ENCODE measurements at places on chromosomes 1 and 21.

DNA sequence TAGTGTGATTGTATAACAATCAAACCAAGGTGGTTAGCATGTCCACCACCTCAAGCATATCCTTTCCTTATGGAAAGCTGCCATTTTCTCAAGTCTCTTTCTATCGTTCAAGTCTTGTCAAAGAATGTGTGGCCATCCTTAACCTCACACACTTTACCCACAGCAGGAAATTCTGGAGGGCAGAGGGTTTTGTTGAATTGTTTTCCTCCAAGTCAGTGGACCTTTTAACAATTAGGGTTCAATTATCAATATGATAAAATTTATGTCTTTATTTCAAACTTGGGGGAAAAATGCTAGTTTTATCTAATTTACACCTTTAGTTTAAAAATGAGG lies 14.2 kb upstream of the PTPRC start:
- no peak for DNase-seq

- no peak for DNase-seq
Observed at GRCh38 chr1:200561856-200562214, 58.7 kb downstream of the KIF14 start.

- DNase-seq, result no peak
Observed at GRCh38 chr1:202567738-202568137, 142.5 kb downstream of the SYT2 start.

DNA sequence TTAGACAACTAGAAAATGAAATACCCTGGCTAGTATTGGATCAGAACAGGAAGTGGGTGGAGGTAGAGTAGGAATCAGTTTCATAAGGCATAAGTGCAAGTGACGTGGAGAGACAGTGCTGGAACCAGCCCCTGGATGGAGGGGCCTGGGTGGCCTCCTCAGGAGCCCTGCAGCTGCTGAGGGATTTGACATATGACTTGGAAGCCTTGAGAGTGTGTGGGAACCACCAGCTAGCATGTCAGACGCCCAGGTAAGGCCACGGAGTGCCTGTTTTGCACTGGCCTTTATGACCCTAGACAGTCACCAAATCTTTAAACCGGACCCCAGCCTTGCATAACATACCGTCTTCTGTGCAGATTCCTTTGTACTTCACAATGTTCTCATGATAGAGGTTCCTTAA lies 94.4 kb downstream of the RAVER2 start:
- no peak for DNase-seq

DNA sequence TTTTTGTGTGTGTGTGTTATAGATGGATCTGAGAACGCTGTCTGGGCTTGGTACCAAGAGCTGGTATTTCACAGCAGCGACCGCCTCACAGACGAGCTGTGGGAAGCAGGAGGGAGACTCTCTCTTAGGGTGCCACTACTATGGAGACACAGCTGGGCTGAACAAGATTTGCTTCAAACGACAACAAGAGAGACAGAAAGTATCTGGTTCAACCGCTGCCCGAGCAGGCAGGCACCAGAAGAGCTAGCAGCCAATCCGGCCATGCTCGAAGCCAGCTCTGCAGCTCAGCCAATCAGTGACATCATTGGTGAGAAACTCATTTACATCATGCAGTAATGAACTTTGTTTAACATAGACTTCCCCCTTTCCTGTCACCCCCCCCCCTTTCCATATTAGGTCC lies 341.3 kb downstream of the USP25 start:
- DNase-seq, result no peak

GRCh38 chr1:64320007-64320406 lies 116.6 kb downstream of the UBE2U start:
- no peak for DNase-seq

GRCh38 chr1:154157520-154158306 lies 2.8 kb upstream of the NUP210L start:
- peak; percentile 72 for DNase-seq

GRCh38 chr1:227428803-227429202 lies 110.5 kb upstream of the CDC42BPA start:
- no peak for DNase-seq

- no peak for DNase-seq
Observed at GRCh38 chr1:66557157-66557556, 23.2 kb downstream of the SGIP1 start.

DNA sequence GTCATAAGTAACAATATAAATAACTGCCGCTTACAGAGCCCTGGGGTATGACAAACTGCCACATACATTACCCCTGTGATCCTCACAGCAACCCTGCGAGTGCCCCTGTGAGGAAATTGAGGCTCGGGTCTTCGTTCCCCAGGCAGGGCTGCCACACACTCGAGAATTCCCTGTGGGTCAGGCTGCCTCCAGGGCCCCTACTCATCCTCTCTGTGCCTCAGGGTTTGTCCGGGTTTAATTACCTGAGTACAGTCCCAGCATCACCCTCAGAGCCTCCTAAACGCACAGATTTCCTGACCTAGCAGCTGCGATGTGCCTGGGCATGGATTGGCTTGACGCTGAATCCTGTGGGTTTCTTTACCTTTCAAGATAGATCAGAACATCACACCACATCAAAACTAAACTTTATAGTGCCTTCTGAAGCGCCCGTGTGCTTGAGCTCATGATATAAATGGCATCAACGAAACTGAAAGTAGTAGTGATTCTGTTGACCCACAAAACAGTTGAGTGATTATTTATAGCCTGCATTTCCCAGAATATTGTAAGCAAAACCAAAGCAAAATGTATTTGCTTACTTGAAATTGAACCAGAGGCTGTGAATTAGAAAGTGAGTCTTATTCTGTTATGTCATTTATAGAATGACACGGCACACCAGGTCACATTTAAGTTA lies 14.0 kb downstream of the SLC37A1 start:
- peak; percentile 63 for DNase-seq

GRCh38 chr21:32956061-32956656 lies 69.6 kb upstream of the OLIG2 start:
- DNase-seq, result no peak

DNA sequence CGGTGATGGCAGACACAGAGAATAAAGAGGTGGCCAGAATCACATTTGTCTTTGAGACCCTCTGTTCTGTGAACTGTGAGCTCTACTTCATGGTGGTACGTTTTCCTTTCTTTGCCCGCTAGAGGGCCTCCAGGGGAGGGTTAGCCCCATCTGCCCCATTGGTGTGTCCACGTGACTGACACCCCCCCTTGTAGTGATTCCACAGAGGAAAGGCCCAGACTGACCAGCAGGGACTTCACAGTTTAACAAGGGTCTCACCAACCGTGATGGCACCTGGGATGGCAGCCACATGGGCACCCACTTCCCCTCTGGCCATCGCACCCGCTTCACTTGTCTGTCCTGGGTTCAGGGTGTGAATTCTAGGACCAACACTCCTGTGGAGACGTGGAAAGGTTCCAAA lies 22.3 kb upstream of the SARS1 start:
- no peak for DNase-seq

- no peak for DNase-seq
Observed at GRCh38 chr1:116991918-116992317, 9.6 kb upstream of the CD101 start.

- no peak for DNase-seq
Observed at GRCh38 chr1:2492091-2492490, 16.0 kb downstream of the PLCH2 start.

- DNase-seq, result no peak
Observed at GRCh38 chr1:10204003-10204642, 6.2 kb upstream of the KIF1B start.

- DNase-seq, result no peak
Observed at GRCh38 chr21:39047046-39047445, 136.2 kb downstream of the PSMG1 start.

GRCh38 chr1:217747156-217747769 lies 116.1 kb downstream of the SPATA17 start:
- no peak for DNase-seq

GRCh38 chr1:12454406-12455391 lies 163.3 kb downstream of the DHRS3 start:
- DNase-seq, result no peak

- no peak for DNase-seq
Observed at GRCh38 chr1:218711001-218711400, 365.9 kb downstream of the TGFB2 start.

DNA sequence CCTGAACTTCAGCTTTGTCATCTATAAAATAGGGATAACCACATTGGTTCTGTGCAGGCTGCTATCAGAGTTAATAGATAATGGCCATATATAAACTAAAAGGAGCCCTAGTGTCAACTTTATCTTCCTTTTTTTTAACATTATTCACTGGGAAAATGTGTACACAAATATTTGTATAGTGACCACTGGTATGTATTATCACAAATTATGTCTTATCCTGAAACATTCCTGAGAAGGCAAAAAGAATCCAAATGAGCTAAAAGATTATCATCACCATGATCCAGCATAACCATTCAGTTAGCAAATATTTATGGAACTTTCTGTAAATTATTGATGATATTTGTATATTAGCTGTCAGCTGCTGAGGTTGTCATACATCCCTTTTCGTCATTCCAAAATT lies 16.6 kb downstream of the ANGPTL3 start:
- DNase-seq, result no peak

GRCh38 chr1:9027307-9027706 lies 1.1 kb upstream of the SLC2A7 start:
- DNase-seq, result no peak

DNA sequence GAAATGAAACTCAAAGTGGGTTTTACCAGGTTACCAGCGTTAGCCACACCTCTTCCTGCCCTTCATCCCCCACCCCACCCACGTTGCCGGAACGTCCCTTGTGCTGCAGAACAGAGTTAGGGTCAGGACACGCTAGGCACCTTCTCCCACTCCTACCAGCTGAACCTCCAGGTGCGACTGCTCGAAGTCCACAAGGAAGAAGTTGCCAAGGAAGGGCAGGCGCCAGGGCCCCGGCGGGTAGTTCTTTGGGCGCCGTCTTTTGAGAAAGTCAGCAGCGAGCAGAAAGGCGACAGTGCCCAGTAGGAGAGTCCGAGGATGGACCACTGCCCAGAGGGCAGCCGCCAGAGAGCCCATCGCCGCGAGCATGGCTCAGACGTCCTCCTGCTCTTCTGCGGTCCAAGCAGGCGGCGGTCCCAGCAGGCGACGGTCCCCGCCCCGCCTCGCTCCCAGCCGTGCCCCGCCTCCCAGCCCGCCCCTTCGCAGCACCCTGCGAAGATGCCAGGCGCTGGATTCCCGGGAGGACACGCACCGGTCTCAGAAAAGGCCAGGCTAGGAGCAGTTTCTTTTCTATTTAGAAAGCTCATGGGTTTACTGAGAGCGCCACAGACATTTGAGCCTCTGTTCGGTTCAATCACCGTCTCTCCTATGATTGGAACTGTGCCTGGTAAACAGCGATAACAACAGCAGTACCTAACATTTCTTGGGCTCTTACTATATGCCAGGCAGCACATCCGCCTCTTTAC lies at the start of gene CYP2J2:
CYP2J2 (minus strand) TSS at position 393 of the 743 bp plus-strand sequence; CDS start at position 366, 27 bp downstream.
- peak; percentile 57 for DNase-seq

DNA sequence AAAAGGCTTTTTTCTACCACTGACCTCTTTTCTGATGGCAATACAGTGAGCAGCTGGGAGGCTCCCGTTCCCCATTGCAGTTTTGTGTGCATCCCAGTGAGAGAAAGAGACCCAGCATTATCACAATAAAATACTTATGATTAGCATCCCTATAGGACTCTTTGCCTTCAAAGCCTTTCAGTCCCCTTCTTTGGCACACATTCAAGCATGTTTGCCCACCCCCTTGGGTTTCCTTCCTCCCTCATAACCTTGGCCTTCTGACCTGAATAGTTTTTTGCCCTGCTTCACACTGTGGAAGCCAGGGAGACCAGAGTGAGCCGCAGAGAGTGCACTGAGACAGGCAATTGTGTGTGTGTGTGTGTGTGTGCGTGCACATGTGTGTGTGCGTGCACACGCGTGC lies 13.2 kb upstream of the PLXNA2 start:
- DNase-seq, result no peak

DNA sequence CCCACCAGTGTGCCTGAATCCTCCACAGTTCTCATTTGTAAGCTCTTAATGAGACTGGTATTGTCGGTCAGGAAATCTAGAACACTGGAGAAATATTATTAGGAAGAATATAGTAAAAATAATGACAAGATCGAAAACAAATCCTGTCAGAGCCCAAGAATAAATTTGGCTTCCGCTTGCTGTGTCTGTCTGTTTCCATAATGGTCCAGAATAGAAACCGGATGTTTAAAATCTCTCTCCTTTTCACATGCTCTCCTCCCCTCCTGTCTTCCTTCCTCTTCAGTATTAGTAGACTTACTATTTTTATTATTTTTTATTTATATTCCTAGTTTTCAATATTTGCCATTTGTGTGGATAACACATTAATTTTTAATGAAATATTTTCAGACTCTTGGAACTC lies 187.7 kb downstream of the SDCCAG8 start:
- DNase-seq, result no peak

GRCh38 chr1:223429821-223430220 lies 36.6 kb downstream of the CCDC185 start:
- DNase-seq, result no peak

DNA sequence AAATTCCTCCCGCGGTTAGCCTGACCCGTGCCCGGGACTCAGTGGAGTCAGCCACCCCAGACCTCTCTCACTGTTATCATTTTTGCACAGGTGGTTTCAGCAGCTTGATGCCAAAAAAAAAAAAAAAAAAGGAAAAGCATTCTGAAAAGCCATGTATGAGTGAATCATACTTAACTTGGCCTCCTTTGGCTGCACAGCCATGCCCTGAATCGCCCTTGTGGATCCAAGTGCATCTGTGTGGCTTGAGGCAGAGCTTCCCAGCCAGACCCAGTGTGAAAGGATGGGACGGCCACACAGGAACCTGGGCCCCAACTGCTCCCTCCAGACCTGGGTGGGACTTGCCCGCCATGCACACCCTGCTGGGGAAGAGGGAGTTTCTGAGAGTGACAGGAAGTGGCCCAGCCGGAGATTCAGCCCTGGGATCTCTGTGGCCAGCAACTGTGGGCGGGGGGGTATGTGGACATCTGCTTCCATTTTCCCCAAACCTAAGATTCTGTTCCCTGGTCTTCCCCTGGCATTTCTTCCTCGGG lies 8.6 kb downstream of the YBEY start:
- no peak for DNase-seq

GRCh38 chr1:42957229-42957879 lies 1.3 kb downstream of the SLC2A1 start:
- DNase-seq, result no peak

GRCh38 chr1:22662318-22662717 lies 9.3 kb downstream of the C1QB start:
- no peak for DNase-seq

GRCh38 chr1:41791667-41792484 lies 126.8 kb downstream of the HIVEP3 start:
- DNase-seq, result no peak
